Thoracic aorta (tissue), 2 donors: ENCODE measurements at places on chromosomes 16 and 17. TPM values are rescaled to one million over a fixed set of nuclear protein-coding genes. Genes with fewer than 3 reads are reported as not detected.

The SLFN12 gene
- total RNA-seq, result 10.4 TPM

The RNF222 gene
- total RNA-seq, result not detected

The TEX19 gene
- not detected for total RNA-seq

The C17orf78 gene
- total RNA-seq, result not detected

- DNase-seq, result no peak
Measured at GRCh38 chr17:7834542-7834956, 532 bp downstream of the KDM6B start.

The IGF2BP1 gene
- total RNA-seq, result 0.07 TPM

GRCh38 chr17:47262586-47262985, 9.0 kb downstream of the ITGB3 start:
- DNase-seq, result no peak

DNA sequence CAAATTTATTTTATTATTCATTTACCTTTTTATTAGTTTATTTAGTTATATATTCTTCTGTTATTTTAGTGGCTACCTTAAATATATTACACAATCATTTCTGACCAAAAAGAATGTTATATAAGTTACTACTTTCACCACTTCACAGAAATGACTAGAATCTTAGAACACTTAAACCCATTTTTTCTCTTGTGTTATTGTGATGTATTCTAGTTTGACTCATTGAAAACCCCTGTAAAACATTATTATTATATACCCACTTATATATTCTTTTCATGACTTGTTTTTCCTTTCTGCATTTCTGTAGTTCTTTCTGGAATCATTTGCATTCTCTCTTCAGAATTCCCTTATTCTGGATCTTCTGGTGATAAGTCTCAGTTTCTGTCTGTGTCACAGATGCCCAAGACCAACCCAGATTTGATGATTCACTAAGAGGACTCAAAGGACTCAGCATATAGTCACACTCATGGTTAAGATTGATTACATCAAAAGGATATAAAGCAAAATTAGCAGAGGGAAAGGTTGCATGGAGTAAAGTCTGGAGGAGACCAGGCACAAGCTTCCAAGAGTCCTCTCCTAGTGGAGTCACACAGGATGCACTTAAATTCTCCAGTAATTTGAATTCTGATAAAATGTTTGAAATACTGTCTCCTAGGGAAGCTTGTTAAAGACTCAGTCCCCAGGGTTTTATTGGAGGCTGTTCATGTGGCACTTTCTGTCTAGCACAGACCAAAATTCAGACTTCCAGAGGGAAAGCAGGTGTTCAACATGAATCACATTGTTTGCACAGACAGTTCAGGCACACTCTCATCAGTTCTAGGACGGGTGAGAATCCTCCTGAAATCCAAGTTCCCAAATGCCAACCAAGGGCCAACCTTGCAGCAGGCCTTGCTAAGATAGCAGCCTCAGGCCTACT, 7.7 kb downstream of the GINS3 start:
- DNase-seq, result no peak

DNA sequence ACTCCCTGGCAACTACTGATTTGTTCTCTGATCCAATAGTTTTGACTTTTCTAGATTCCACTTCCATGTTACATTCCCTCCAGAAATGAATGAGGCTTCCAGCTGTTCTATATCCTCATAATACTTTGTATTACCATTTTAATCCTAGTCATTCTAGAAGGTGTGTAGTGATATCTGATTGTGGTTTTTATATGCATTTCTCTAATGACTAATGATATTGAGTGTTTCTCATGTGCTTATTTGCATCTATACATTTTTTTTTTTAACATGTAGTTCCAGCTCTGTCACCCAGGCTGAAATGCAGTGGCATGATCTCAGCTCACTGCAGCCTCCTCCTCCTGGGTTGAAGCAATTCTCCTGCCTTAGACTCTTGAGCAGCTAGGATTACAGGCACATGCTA, 7.3 kb downstream of the ADGRG5 start:
- no peak for DNase-seq

The OTOP2 gene
- not detected for total RNA-seq

The SNAI3 gene
- not detected for total RNA-seq

The CLEC18C gene
- 0.68 TPM for total RNA-seq
